ENCODE measurements at places on chromosomes 5 and 9.

DNA sequence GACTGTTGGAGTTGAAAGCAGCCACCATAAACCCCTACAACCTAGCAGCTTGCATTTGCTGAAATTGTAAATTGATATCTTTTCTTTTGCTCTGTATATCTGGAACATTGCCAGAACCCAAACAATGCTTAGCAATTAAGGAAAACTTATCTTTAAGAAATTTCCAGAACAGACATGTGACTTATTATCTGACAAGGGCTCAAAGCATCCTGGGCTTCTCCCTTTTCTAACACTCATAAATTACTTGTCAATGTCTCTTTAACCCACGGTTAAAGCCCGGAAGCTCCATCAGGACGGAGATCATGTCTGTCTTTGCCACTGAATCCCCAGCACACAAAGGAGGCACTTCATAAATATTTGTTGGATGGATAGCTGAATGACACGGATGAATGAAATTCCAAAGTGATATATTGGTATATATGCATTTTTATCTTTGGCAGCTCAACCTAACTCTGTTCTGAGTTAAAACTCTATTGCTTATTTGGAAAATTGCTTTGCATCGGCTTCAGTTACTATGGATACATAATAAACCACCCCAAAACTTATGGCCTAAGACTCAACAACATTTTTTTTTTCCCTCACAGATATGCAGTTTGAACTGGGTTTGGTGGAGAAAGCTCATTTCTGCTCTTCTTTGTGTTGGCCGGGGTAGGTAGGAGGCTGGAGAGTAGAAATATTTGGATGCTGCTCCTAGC, 103.1 kb upstream of the CLINT1 start:
- no peak for DNase-seq
- H3K4me3 ChIP-seq, result no peak overlapping the region
- H3K4me1 ChIP-seq, result no peaks in the 10 kb centered on the region
- no peak overlapping the region for H3K27ac ChIP-seq
- no peaks in the 10 kb centered on the region for H3K36me3 ChIP-seq

- peaks cover 35% of the 10 kb centered on the region for H3K27me3 ChIP-seq
- H3K4me3 ChIP-seq, result no peak overlapping the region
- no peaks in the 10 kb centered on the region for H3K36me3 ChIP-seq
- peak; percentile 49 for DNase-seq
Measured at GRCh38 chr5:174793684-174794328, 69.4 kb downstream of the MSX2 start.

GRCh38 chr9:100028201-100028784, 70.5 kb downstream of the ERP44 start:
- no peak overlapping the region for H3K27ac ChIP-seq
- H3K4me1 ChIP-seq, result no peaks in the 10 kb centered on the region
- H3K4me3 ChIP-seq, result no peak overlapping the region
- no peaks in the 10 kb centered on the region for H3K27me3 ChIP-seq

DNA sequence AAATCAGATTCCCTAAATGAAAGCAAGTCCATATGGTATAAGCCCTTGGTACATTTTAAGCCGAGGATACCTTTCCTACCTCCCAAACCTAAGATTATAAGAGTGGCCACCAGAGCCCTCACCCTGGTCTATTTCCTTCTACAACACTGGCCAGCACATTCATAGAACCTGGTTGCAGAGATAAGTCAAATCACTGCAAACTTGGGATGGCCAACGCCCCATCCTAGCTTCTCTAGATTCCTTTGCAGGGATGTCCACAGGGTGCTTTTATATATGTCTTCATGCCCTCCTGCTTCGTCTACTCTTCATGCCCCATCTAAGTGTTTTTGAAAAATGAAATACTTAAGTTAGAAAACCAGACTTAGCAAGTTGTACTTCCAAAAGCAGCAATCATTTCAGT, 41.8 kb downstream of the SH3RF2 start:
- no peak for DNase-seq
- H3K27me3 ChIP-seq, result no peaks in the 10 kb centered on the region
- no peak overlapping the region for H3K27ac ChIP-seq
- H3K4me3 ChIP-seq, result no peak overlapping the region
- no peaks in the 10 kb centered on the region for H3K36me3 ChIP-seq

DNA sequence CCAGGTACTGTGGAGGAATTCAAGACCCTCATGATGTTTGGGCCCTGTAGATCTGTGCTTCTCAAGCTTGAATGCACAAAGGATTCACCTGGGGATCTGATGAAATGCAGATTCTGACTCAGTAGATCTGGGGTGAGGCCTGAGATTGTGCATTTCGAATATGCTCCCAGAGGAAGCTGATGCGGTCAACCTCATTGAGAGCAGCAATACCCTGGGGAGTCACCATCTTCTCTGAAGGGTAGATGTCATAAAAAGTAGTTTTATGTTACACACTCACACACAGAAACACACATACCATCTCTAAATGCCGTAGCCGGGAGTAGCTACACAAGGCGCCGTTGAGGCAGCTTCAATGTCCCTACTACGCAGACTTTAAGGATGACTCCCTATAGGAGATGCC, 55.8 kb upstream of the CPEB4 start:
- no peaks in the 10 kb centered on the region for H3K4me1 ChIP-seq
- no peak overlapping the region for H3K4me3 ChIP-seq
- no peak overlapping the region for H3K27ac ChIP-seq
- DNase-seq, result no peak

GRCh38 chr5:172918421-172919371, 40.5 kb upstream of the RPL26L1 start:
- H3K27me3 ChIP-seq, result no peaks in the 10 kb centered on the region
- no peak for DNase-seq
- H3K4me3 ChIP-seq, result no peak overlapping the region
- H3K36me3 ChIP-seq, result peaks cover 56% of the 10 kb centered on the region
- no peaks in the 10 kb centered on the region for H3K4me1 ChIP-seq

- H3K36me3 ChIP-seq, result no peaks in the 10 kb centered on the region
- H3K4me3 ChIP-seq, result no peak overlapping the region
- H3K27me3 ChIP-seq, result peaks cover 10% of the 10 kb centered on the region
- no peaks in the 10 kb centered on the region for H3K4me1 ChIP-seq
- no peak overlapping the region for H3K27ac ChIP-seq
- no peak for DNase-seq
Measured at GRCh38 chr5:170760113-170760512, 23.4 kb upstream of the GABRP start.

GRCh38 chr5:120678279-120678678, 214.2 kb downstream of the PRR16 start:
- H3K4me1 ChIP-seq, result no peaks in the 10 kb centered on the region
- H3K4me3 ChIP-seq, result no peak overlapping the region
- H3K36me3 ChIP-seq, result no peaks in the 10 kb centered on the region

DNA sequence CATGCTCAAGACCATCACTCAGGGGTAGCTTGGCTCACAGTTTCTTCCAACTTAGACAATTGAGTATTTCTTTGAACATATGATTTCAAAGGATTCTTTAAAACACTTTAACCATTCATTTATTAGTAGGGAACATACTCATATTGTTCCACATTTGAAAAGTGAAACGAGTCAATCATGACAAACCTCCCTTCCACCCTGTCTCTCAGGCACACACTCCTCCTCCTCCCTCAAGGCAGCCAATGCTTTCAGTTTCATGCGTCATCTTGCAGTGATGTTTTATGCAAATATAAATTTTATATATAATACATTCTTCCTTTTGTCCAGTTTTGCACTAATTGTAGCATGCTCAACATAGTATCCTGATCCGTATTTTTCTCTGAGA, 126.0 kb upstream of the BOD1 start:
- H3K4me3 ChIP-seq, result no peak overlapping the region
- H3K27me3 ChIP-seq, result no peaks in the 10 kb centered on the region
- H3K4me1 ChIP-seq, result peaks cover 3% of the 10 kb centered on the region
- DNase-seq, result no peak

DNA sequence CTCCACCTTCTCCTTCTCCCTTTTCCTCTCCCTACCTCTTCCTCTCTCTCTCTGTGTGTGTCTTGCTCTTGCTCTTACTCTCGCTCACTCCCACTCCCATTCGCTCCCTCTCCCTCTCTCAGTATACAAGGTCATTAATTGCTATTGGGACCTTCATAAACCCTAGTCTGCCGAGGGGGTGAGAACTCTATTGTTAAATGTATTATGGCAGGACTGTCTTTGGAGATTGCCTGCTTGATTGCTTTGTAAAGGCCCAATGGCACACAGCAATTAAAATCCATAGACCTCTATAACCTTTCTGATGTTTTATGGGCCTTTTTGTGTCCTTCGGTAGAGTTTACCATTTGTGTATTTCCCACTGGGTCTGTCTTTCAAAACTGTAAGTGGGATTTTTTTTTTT, 465.9 kb downstream of the ANXA1 start:
- no peak overlapping the region for H3K4me3 ChIP-seq
- no peak for DNase-seq
- H3K4me1 ChIP-seq, result no peaks in the 10 kb centered on the region
- no peaks in the 10 kb centered on the region for H3K27me3 ChIP-seq
- no peak overlapping the region for H3K27ac ChIP-seq

GRCh38 chr9:20340511-20340861, 281.8 kb downstream of the MLLT3 start:
- no peaks in the 10 kb centered on the region for H3K27me3 ChIP-seq
- no peak overlapping the region for H3K4me3 ChIP-seq

DNA sequence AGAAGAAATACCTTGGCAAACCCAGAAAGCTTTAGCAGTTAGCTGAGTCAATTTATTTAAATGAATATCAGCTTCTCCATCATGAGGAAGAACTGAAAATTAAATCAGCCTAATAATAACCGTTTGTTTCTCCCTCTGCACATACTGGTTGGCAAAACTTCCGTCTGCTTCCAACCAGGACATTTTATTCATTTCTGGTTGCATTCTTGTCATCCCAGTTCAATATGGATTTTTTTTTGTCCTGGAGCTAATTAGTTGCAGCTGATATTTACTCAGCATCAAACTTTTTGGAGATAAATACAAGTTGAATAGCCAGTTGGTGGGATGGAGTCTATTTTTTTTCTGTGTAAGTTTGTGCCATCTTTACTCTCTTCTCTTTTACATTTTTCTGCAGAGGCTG, 126.5 kb upstream of the GDNF start:
- no peak overlapping the region for H3K4me3 ChIP-seq
- no peak for DNase-seq
- no peak overlapping the region for H3K27ac ChIP-seq
- no peaks in the 10 kb centered on the region for H3K4me1 ChIP-seq
- H3K27me3 ChIP-seq, result no peaks in the 10 kb centered on the region
- no peaks in the 10 kb centered on the region for H3K36me3 ChIP-seq

DNA sequence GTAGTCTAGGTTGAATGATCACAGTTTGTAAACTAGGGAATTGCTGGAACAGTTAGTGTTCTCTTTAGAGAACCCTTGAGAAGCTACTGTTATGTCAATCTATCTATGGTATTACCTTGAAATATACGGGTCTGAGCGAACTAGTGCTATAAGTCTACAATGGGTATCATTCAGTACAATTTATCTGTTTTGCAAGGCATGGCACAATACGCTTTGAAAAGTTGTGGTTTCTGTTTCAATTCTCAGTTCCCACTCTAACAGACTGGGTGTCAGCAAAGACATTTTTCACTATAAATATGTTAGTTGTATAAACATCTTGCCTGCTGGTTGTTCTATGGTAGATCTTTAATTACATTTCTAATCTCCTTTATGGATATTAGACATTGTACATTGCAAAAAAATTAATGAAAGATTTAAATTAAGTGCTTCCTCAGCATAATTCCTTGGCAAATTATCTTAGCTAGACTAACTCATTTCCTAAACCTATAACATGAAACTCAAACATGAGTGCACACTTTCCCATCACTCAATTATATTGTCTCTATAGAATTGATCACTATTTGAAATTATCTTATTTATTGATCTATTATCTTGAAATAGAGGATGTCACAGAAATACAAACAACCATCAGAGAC, 24.9 kb upstream of the SLCO6A1 start:
- H3K4me3 ChIP-seq, result no peak overlapping the region
- no peaks in the 10 kb centered on the region for H3K4me1 ChIP-seq
- H3K36me3 ChIP-seq, result no peaks in the 10 kb centered on the region
- no peak overlapping the region for H3K27ac ChIP-seq

DNA sequence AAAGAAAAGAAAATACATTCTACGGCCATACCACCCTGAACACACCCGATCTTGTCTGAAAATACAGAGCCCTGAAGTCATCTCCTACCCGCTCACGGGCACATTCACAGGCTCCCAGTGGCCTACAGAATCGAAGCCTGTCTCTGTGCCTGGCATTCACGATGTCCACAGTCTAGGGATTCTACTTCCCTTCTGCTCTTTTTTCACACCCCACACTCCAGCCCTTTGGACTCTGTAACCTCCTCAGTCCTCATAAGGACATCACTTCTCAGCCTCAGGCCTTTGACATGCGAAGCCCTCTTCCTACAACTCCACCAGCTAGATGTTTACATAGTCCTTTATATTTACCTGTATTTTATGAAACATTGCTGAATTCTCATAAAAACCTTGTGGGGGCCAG, 77.8 kb downstream of the CSNK1A1 start:
- H3K27ac ChIP-seq, result no peak overlapping the region
- H3K4me1 ChIP-seq, result no peaks in the 10 kb centered on the region
- no peaks in the 10 kb centered on the region for H3K36me3 ChIP-seq
- no peak overlapping the region for H3K4me3 ChIP-seq
- no peaks in the 10 kb centered on the region for H3K27me3 ChIP-seq

- no peak overlapping the region for H3K27ac ChIP-seq
- peaks cover 17% of the 10 kb centered on the region for H3K36me3 ChIP-seq
- peaks cover 14% of the 10 kb centered on the region for H3K4me1 ChIP-seq
- DNase-seq, result no peak
- no peak overlapping the region for H3K4me3 ChIP-seq
Measured at GRCh38 chr9:120851449-120851848, 8.7 kb upstream of the PSMD5 start.

GRCh38 chr5:170495825-170496661, 7.8 kb upstream of the KCNIP1 start:
- H3K4me1 ChIP-seq, result no peaks in the 10 kb centered on the region
- no peak for DNase-seq
- H3K36me3 ChIP-seq, result no peaks in the 10 kb centered on the region
- H3K27ac ChIP-seq, result no peak overlapping the region

DNA sequence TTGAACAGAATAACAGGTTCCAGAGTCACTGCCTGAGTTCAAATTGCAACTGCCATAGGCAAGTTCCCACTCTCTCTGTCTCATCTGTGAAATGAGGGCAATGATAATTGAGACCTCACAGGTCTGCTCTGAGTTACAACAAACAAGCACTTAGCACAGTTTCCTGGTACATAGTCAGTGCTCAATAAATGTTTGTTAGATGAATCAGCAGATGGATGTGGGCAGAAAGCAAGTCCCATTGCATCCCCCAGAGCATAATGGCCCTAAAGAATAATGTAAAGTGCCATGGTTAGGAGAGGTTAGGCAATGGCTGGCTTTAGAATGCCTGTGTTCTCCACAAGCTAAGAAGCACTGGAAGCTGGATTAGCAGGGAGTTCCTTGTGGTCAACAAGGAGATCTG, 136.5 kb upstream of the LARP1 start:
- H3K27ac ChIP-seq, result no peak overlapping the region
- no peak overlapping the region for H3K4me3 ChIP-seq
- H3K36me3 ChIP-seq, result no peaks in the 10 kb centered on the region

DNA sequence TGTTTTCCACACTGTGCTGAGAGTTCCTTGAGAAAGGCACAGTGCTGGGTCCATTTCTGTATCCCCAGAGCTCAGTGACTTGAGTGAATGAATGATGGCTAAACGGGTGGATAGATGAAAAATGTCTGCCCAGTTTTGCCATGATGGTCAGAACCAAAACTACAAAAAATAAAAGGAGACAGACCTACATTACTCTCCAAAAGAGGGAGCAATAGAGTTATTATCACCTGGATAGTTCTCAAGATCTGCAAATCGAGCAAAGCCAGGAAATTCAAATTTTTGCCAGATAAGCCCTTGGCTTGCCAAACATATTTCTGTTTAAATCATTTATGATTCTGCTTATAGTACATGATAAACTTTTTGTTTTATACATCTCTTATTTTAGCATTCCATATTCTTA, 214.2 kb upstream of the ZNF462 start:
- no peak for DNase-seq
- no peaks in the 10 kb centered on the region for H3K36me3 ChIP-seq
- no peaks in the 10 kb centered on the region for H3K27me3 ChIP-seq
- no peaks in the 10 kb centered on the region for H3K4me1 ChIP-seq
- H3K4me3 ChIP-seq, result no peak overlapping the region
- no peak overlapping the region for H3K27ac ChIP-seq
